ENCODE measurements at places on chromosomes 13 and 19. TPM values are rescaled to one million over a fixed set of nuclear protein-coding genes. Genes with fewer than 3 reads are reported as not detected.

DNA sequence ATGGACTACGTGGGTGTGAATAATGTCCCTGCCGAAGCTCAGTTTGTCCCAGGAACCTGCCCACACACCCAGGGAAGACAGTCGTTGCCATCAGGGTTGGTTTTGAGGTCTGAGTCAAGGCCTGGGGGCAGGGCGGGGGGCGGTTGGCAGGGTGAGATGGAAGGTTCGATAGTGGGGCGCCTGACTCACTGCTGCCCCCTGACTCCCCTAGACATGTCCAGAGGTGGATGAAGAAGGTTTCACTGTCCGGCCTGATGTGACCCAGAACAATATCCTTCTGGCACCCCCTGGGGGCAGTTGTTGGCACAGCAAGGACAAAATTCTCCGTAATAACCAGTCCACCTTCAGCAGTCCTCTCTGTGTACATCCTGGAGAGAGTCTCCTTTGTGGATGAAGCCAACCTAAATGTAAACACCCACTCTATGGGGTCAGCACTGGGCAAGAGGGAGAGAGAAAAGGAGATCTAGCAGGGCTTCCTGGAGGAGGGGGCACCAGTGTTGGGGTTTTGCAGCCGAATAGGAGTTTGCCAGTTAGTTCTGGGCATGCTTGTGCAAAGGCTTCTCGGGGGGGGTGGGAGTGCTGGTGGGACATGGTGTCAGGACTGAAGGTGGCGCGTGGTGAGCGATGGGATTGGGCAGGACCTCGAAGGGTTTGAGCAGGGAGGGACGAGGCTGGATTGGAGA lies 19.6 kb upstream of the B3GNT3 start:
- no peak for DNase-seq

GRCh38 chr19:1911995-1912394 lies 6.8 kb downstream of the ADAT3 start:
- no peak for DNase-seq

GRCh38 chr19:40744554-40745401 lies 5.5 kb downstream of the ACTMAP start:
- peak; percentile 42 for DNase-seq

- no peak for DNase-seq
Measured at GRCh38 chr13:102651892-102652291, 43.0 kb downstream of the METTL21C start.

LGI4 gene
- 3.9 TPM for total RNA-seq

All from body of pancreas (tissue), 4 donors.